ENCODE measurements at places on chromosomes 1 and 21.

DNA sequence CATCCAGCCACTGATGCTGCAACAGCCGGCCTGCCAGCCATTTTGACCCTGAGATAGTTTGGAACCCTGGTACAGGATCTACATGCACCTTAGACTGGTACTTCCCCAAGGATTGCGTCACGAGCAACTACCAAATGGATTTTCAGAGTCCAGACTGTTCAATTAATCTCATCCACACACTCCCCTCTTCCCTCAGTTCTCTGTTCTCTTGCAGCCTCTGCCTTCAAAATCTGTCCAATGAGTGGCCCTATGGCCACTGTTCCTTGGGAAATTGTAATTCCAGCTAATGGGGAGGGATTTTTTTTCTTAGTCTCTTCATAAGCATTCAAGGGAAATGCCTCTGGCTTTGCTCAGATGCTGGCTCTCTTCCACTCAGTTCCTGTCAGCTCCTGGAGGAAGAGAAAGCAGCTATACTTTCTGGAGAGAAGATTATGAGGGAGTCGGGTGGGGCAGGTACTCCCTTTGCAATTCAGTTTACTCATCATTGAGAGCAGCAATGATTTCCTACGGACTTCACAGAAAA is 19.8 kb upstream of the UAP1 start:
- no peak for DNase-seq

- peak; percentile 18 for DNase-seq
Observed at GRCh38 chr1:38027201-38028104, 14.9 kb downstream of the UTP11 start.

DNA sequence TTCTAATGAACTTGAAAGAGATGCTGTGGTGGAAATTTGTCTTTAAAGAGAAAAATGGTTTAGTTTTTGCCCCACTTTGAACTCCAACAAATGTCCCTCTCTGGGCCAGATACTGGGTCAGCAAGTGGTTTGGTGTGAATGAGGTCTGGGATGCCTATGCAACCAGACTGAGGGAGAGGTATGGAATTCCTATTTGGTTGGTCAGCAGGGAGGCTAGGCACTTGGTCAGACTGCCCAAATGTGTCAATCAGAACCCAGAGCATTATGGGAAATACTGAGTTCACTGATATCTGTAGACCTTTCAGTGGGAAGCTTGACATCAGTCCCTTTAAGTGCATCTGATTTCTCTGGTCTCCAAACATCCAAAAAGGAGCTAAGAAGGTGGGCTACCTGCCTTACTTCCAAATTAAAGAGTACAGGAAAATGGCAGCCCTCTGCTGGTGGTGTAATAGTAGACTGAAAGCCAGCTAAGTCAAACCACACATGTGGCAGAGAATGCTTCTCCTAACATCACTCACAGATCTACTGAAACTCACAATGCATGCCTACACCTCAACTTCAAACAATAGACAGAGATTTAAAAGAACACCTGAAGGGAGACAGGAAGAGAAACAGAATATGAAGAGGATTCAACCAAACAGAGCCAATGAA is 510.1 kb downstream of the PLA2G4A start:
- DNase-seq: no peak

- DNase-seq: no peak
Observed at GRCh38 chr1:161747801-161748200, 1.8 kb upstream of the DUSP12 start.

- DNase-seq: no peak
Observed at GRCh38 chr1:33326785-33327184, 5.9 kb upstream of the A3GALT2 start.

GRCh38 chr1:214438075-214438474 is 113.3 kb downstream of the PTPN14 start:
- no peak for DNase-seq

DNA sequence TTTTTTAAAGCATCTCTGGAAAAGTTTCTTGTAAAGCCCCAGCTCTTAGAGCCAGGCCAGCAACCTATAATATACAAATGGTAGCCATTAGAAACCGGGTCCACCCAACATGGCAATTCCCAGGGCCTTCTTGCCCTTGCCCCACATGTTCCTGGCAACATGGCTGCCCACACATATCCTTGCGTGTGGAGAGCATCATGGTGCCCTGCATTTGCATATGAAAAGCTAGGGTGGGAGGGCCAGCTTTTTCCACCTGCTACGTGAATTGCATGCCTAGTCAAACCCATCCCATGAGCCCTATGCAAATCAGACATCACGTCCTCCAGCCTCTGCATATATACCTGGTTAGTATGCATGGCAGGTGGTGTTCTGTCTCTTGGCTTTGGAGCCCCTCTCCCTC is 88.2 kb downstream of the RABGAP1L start:
- no peak for DNase-seq

DNA sequence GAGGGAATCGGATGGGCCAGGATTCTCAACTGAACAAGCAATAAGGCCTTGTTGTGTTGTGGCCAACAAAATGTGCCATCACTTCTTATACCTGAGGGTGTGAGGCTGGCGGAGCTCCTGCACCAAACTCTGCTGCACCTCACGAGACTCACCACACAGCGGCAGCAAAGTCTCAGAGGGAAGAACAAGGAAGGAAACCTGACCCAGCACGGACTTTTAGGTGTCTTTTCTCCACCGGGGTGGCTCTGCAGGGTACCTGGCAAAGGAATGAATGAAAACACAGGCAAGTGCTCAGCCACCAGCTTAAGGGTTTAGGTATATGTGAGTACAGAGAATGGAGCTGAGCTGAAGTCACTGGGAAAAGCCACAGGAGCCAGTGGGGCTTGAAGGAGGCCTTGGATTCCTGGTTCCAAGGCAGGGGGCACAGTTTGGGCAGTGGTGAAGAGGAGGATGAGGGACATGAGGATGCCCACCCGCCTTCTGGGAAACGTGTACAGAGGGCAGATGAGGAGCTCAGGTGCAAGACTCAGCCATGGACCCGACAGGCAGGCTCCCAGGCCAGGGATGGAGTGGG is 31.1 kb upstream of the HSD3B1 start:
- DNase-seq: peak; percentile 16

- DNase-seq: peak; percentile 52
Observed at GRCh38 chr1:52403566-52404115, 582 bp downstream of the ORC1 start.

DNA sequence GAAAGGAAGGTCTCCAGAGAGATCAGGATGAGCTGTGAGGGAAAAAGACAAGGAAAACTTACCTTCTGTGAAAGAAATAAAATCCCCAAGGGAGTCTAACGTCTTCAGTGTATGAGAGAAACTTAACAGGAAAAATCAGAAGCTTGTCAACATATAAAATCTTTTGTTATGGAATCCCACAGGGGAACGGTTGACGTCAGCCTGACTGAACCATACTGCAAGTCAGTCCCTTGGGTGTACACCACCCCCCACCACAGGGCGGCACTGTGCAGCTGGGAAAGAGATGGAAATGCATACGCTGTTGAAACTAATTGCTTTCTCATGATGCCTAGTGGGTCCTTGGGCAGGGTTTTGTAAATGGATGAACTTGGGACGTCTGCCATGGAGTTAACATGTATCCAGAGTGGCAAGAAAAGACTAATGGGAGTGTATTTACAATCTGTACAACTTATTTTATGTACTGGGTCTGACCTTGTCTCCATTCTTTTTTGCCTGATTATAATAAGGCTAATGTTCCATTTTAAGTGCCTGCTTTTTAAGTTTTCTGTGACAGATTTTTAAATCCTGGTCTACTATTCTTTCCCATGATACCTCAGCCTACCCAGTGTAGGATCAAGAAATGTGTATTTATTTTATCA is 22.7 kb downstream of the UTP25 start:
- DNase-seq: peak; percentile 47

DNA sequence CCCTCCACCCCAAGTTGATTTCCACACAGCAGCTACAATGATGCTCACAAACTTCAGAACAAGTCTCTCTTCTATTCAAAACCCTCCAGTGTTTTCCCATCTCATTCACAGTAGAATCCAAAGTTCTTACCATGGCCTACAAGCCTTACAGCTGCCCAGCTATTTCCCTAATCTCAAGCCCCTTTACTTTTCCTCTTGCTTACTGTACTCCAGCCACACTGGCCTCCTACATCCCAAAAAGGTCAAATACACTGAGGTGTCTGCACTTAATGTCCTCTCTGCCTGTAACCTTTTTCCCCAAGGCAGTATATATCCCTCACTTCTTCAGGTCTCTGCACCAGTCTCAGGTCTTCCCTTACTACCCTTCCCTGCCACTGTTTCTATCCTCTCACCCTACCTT is 2.6 kb downstream of the RAP1A start:
- no peak for DNase-seq

GRCh38 chr1:85838238-85838637 is 130.0 kb upstream of the ZNHIT6 start:
- DNase-seq: no peak

DNA sequence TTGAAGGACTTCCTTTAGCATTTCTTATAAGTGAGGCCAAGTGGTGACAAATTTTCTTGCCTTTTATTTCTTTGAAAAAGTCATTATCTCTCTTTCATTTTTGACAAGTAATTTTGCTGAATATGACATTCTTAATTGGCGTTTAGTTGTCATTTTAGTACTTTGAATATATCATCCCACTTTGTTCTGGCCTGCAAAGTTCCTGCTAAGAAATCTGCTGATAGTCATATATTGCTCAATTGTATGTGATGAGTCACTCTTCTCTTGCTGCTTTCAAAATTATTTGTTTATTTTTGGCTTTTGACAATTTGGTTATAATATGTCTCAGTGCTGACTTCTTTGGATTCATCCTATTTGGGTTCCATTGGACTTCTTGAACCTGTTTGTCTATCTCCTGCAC is 312.6 kb downstream of the DUSP10 start:
- DNase-seq: no peak

DNA sequence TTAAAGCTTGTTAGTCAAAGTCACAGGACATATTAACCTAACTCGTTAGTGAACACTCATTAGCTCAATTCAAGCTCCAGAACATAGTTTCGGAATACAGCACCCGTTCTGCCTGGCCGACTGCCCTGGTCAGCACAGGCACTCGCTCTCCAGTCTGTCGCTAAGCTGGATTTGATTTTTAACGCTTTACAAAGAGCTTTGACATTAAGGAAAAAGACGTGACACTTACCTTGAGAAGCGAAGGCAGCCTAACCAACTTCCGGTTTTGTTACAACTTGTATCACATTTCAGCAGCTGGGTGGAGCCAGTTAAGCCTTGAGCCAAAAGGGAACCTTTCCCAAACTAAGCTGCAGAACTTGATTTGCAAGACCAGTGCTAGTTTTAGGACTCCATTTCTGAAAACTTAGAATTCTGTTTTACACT is at the start of gene FRRS1:
Gene FRRS1 (minus strand): TSS at position 258 of the 423 bp plus-strand sequence. CDS start 17,867 bp downstream, outside the sequence.
- peak; percentile 27 for DNase-seq
